ENCODE measurements at places on chromosomes 12 and 14. TPM values are rescaled to one million over a fixed set of nuclear protein-coding genes. Genes with fewer than 3 reads are reported as not detected.

KLHDC2 gene
- total RNA-seq = 69.7 TPM

AJUBA gene
- 120 TPM for total RNA-seq

CCDC177 gene
- 0.34 TPM for total RNA-seq

- no peak for DNase-seq
These were observed 37.0 kb downstream of the RPH3A start for GRCh38 chr12:112828541-112828940.

DNA sequence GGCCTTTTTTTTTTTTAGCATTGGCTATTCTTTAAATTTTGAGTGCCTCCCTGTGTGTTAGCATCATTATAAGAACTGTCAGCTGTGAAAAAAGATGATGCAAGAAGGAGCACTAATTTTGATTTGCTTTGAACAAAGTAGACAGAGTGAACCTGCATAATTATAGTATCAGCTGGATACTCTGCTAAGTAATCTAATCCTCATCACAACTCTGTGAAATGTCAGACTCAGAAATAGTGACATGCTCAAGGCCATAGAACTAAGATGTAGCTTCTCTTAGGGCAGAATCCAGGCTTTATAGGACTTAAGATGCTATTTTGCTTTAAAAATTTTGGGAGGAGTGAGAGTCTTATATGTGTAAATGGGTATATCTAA is 31.9 kb downstream of the FBXO34 start:
- no peak for DNase-seq

- no peak for DNase-seq
These were observed 11.2 kb downstream of the ATG2B start for GRCh38 chr14:96351986-96352385.

GRCh38 chr14:84555493-84555892 is 974.5 kb upstream of the FLRT2 start:
- DNase-seq = no peak

GRCh38 chr14:71961972-71962371 is 29.7 kb downstream of the RGS6 start:
- no peak for DNase-seq

DNA sequence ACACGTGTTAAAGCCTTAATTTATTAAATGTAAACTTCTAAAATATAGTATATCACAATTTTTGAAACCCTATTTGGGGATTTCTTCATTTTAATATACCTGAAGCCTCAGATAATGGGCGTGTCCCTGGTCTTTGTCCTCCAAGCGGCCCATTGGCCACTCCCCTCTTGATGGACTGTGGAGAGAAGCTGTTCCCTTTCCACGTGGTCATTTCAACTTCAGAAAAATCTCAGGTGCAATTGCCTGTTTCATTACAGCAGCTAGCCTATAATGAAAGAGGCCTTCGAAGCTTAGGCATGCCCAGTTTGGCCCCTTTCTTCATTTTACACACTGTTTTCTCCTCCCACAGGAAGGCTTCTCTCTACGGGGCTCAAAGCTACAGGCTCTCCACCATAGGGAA is 131.4 kb upstream of the ARHGAP5 start:
- no peak for DNase-seq

DNA sequence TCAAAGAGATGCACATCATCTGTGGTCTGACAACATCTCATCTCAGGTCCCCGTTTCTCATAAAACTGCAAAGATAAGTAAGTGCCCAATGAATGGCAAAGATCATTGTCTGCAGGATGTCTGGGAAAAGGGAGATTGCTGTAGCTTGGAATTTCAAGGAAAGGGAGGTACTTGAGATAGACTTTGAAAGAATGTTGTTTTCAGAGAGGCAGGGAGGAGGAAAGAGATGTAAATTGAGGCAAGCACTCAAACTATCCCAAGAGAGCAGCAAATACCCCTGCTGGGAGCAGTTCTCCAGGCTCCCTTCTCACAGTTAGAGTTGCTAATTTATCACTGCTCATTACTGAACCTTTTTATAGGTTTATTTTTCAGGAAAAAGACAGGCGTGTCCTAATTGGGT is 107.1 kb downstream of the MYRFL start:
- no peak for DNase-seq

DNA sequence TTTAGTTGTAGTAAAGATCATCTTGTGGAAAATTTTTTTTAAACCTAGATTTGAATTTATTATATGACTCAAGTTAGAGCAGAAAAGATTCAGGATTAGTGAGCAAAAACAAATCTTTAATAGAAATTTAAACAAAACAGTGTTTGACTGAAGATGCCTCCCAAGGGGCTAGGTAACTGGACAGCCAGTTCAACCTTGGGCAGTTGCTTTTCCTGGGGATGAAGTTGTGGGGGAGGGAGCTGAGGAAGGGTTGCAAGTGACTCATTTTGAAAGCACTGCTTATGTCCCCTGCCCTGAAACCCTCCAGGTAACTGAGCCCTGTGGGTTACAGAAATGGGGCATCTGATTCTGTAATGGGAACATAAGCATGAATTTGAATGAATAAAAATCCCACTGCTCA is 13.1 kb downstream of the CFAP54 start:
- no peak for DNase-seq
